ENCODE measurements at places on chromosomes 3 and 15.

DNA sequence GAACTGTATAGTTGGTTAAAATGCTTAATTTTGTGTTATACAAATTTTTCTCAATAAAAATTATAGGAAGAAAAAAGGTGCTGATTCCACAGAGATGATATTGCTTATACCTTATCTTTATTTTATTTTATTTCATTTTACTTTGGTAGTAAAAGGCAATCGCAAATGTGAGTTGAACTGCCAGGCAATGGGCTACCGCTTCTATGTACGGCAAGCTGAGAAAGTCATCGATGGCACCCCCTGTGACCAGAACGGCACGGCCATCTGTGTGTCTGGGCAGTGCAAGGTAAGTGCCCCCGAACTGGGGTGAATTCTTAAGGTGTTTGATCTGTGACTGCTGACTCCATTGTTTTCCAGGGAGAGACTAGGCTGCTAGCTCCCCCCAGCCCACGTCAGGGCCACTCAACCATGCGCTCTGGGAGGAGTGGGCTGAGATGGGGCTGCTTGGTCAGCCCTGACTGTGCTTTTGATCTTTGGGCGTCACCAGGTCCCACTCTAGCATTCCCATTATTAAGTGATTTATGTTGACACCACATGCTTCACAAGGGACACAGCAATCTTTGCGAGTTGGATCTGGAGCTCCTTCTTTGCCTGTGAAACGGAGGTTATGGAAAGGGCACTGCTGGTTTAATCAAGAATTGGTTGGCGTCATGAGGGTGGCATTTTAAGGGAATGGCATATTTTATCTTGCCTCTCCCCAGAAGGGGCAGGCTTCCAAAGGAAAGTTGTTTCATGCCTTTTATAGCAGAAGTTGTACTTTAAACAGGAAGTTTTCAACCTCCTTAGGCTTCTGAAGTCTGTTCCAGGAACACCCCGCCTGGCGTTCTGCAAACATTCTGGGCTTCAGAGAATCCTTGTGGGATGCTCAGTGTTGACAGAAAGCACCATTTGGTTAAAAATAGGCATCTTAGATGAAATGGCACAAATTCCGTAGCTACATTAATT, 296.5 kb downstream of the THSD4 start:
- DNase-seq = no peak

GRCh38 chr3:190606596-190606995, 92.7 kb downstream of the IL1RAP start:
- DNase-seq = no peak

- no peak for DNase-seq
These were observed 69.6 kb downstream of the PLOD2 start for GRCh38 chr3:146091397-146091796.

GRCh38 chr3:45993421-45994027, 2.1 kb downstream of the FYCO1 start:
- DNase-seq = no peak

DNA sequence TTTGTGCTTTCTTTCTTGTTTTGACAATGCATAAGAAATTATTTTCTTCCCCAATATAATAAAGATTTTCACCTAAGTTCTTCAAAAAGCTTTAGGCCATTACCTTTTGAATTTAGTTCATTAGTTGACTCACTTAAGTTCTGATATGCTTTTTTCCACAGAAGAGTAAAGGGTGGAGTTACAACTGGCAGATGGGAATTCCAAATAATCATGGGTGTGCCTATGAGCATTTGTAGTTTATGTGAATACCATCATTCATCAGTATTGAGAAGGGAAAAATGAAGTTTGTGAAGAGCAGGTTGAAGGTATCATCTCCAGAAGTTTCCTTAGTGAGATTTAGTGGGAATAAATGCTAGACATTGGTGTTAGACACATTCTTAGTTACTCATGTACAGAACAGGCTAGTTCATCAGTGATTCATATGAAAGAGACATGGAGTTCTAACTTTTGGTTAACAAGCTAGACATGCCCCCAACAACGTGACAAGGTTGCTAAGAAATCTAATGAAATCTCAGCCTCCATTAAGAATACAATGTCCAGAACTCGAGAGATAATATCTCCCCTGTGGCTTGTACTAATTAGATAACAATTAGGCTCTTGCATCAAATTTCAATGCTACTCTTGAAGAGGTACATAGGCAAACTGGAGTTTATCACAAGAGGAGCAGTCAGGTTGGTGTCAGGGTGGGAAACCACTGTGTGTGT, 16.9 kb upstream of the ALCAM start:
- DNase-seq = no peak

- DNase-seq = no peak
These were observed 337.7 kb downstream of the NEK10 start for GRCh38 chr3:27031476-27031875.

- DNase-seq = no peak
These were observed 161.8 kb downstream of the EDEM1 start for GRCh38 chr3:5349343-5349742.

DNA sequence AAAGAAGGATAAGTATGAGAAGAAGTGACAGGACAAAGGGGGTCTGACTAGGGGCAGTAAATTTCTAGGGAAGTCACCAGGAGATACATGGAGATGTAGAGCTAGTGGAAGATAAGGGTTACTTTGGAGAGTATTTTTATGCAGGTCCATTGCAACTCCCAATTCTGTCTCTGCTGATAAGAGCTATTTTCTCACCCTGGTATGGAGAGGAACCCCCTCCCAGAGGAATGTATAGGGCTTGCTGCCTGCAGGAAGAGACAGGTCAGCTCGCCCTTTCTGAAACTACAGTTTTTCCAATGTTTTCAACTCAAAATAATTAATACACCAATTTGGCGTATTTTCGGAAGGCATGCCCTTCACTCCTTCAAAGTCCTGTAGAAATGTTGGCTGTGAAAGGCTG, 11.4 kb upstream of the CORO2B start:
- DNase-seq = no peak

DNA sequence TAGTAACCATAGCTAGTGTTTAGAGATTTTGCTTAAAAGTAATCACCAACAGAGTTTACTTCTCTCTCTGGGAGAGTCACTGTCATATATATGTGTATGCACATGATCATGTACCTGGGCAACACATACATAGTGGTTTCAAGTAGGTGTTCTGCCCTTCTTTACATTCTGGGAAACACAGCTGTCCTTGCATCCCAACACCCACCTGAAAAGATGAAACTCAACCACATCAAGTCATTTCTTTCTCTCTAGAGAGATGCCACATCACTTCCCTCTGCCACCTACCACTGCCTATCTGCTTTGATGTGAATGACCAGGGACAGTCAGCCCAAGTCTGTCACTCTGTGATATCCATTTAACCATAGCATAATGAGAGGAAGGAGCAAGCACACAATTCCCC, 155.8 kb upstream of the GADL1 start:
- DNase-seq = no peak

GRCh38 chr3:113243846-113244245, 32.5 kb downstream of the BOC start:
- DNase-seq = no peak

GRCh38 chr3:5016211-5017161, 37.2 kb downstream of the BHLHE40 start:
- DNase-seq = no peak

- no peak for DNase-seq
These were observed 41.0 kb upstream of the MANF start for GRCh38 chr3:51343918-51344687.

DNA sequence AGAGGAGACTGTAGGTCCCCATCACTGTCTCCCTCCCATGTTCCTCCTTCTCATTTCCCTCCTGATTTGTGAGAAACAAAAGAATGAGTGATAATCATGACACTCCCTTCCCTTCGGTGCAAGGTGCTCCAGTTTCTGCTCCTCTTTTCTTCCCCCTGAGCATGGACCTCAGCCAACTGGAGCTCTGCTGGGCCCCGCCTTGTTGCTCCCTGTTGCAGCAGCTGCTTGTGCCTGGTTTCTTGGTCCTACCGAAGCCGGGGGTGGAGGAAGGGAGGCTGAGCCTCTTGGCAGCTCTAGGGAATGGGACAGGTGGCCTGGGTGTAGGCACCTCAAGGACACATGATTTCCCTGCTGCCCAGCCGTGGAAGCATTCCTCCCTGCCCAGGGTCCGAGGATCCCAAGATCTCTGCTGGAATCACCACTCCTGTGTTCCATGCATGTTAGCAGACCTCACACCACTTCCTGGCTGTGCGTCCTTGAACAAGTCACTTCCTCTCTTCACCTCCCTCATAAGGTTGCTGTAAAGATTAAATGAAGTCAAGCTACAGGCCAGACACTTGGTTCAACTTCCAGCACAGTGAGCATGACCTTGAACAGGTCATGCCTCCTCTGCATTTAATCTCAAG, 131.6 kb upstream of the ABHD17C start:
- no peak for DNase-seq

- no peak for DNase-seq
These were observed 21.6 kb downstream of the CHRNA3 start for GRCh38 chr15:78599189-78599588.

DNA sequence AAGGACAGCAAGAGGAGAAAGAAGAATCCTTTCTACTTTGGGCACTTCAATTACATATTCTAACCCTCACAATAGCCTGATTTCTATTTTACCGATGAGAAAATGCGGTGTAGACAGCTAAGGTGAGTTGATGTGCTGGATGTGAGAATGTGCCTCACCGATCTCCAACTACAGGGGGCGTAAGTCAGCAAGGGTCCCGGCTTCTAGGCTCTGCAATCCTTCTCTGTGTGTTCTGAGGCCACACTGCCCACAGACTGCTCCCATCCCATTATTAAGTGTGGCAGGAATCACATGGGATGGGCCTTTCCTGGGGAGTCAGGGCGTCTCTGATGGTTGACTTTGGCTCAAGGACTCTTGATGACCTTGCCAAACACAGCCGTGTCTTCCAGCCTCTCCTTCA, 23.6 kb upstream of the RPL35A start:
- no peak for DNase-seq

DNA sequence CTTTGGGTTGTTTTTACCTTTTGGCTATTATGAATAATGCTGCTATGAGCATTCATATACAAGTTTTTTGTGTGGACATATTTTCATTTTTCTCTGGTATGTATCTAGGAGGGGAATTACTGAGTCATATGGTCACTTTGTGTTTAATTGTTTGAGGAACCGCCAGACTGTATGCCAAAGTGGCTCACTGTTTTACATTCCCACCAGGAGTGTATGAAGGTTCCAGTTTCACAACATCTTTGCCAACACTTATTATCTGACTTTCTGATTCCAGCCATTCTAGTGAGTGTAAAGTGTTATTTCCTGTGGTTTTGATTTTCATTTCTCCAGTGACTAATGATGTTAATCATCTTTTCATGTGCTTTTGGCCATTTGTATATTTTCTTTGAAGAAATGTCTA, 51.8 kb downstream of the CMTM7 start:
- no peak for DNase-seq

- no peak for DNase-seq
These were observed 335.3 kb upstream of the NECTIN3 start for GRCh38 chr3:110736332-110736731.
